ENCODE measurements at places on chromosomes 16 and 17. TPM values are rescaled to one million over a fixed set of nuclear protein-coding genes. Genes with fewer than 3 reads are reported as not detected.
A peak's percentile ranks its signal among the peaks of the same experiment; 100 is the strongest.

DNA sequence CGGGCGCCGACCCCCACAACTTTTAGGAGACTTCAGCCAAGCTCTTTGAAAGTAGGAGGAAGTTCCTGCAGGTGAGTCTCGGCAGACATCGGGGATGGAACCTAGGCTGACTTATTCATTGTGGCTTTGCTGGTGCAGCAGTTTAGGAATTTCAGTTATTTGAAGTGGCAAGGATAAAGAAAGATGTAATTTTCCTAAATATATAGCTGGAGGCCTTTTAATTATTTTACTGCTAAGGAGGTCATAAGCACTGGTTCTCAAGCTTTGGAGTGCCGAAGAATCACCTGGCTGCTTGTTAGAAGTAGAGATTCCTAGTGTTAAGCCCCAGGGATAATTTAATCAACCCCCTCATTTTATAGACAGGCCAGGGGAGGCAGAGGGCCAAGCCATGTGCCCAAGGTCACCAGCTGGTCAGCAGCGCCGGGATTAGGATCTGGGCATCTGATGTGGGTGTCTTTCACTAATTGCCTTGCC is 28.9 kb upstream of the BCAR1 start:
- ATAC-seq, result no peak

DNA sequence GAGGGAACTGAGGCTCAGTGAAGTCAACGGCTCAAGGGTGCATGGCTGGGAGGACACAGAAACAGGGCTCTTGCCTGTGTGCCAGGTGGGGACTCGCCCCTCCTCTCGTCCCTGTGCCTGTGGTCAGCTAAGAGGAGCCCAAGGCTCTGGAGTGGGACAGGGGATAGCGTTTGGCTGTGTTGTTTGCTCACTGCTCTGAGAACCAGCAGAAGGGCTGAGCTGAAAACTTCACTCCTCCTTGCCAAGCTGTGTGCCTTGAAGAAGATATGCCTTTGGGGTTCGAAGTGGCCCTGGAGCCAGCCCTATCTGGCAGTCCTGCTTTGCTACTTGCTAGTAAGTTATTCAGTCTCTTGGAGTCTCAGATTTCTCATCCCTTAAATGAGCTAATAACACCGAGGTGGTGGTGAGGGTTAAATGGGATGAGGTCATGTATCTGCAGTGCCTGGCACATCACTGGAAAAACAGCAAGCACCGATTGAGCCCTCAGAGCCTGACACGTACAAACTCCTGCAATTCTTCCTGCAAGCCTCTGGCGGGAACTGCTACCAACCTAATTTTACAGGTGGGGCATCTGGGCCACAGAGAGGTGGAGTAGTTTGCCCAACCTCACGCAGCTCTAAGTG is 17.7 kb downstream of the FOXL1 start:
- ATAC-seq, result no peak

Gene ABCA6
- 72.3 TPM for total RNA-seq

DNA sequence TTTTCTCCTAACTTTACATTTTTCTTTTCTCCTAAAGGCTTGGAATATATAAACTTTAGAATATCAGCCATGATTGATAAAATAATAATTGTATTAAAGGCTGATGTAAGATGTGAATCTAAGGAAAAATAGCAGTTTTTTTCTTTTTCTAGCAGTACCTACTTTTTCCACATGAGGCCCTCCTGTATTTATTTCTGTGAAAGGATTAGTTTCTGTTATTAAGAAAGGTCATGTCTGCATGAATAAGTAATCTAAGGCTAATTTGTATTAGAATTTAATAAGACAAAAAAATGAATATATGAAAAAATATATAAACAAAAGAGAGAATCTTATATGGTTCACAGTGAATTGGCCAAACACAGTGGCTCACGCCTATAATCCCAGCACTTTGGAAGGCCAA is 85.3 kb downstream of the STXBP4 start:
- ATAC-seq, result no peak

- peak; percentile 51 for ATAC-seq
Measured at GRCh38 chr17:35088356-35088880, 24.9 kb upstream of the RFFL start.

Gene EFCAB5
- not detected for total RNA-seq

Gene STARD3
- 25.3 TPM for total RNA-seq

Gene SEPTIN12
- not detected for total RNA-seq

DNA sequence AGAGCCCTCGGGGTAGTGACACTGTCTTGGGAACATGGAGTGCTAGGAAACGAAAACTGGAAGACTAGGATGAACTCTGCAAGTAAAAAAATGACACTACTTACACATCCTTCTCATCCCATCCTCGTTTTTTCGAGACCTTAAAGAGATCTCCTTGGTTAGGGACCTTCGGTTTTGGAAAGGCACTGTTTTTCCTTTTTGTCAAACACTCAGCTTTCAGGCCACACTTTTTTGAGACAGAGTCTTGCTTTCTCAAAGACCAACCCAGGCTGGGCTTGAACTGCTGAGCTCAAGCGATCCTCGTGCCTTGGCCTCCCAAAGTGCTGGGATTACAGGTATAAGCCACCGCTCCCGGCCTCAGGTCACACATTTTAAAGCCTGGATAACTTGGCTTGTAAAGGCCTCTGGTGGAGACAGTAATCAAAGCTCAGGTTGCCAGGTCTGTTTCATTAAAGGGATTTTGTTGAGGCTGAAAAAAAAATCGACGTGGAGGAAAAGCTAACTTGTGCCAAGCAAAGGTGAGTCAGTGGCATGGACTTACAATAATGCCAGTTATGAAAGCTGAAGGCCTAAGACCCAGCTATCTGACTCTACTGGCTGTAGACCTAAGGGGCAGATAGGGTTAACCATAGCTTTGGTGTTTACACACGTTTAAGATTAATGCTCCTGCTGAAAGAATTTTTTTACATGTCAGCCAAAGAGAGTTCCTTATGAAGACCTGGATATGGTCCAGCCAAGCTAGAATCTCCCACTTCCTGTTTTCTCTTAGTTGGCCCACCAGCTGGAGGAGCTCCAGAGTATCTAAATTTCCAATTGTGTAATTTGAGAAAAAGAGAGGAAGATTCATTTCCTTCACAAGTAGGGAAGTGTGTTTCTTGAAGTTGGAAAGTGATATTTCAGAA is 823 bp downstream of the NBR1 start:
- no peak for ATAC-seq

Gene KRTAP3-1
- total RNA-seq, result not detected

Gene ZNF750
- total RNA-seq, result 0.46 TPM

DNA sequence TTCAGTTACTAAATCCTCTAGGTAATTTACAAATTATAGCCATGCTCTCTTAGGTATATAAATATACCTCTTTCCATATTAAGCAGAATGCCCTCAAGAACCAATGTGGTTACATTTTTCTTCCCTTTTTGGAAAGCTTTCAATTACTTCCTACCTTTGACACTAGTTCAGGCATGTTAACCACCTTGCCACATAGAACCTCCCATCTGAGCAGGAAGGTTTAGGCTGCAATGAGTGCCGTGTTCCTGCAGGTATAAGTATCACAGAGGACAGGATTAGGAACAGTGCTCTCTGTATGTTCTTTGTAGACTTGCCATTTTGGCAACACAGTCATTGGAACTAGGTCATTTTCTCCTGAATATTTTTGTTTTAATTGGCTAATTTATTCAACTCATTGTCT is 20.1 kb downstream of the KRT25 start:
- ATAC-seq, result no peak

DNA sequence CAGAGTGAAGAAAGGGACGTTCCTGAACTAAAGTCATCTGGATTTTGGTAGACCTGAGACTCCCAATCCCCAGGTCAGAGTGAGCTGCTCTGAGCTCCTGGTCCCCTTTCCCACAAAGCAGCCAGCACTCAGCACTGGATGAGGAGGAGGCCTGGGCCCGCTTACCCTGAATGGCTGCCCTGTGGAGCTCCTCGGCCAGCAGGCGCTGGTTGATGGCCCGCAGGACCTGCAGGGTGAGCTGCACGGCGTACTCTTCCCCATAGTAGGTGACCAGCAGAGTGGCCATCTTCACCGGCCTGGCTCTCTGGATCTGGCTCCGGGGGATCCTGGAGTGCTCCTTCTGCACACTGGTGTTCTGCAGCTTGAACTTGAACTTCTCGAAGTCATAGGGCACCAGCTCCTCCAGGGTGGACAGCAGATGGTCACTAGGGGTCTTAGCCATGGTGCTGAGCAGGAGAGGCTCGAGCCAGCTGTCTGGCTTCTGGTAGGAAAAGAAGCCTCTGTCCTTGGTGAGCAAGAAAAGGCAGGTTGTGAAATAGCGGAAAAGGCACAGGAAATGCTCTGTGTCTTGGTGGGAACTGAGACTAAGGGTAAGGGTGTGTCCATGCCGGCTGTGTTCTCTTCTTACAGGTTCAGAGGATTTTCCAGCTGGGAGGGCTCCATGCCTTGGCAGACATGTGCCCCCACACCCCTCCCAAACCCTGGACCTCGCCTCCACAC is at the start of gene MEFV:
Gene MEFV, minus strand, starts transcription at position 488 of the 720 bp plus-strand sequence. Its CDS starts 46 bp downstream, at position 442.
- peak; percentile 40 for ATAC-seq

- no peak for ATAC-seq
Measured at GRCh38 chr16:48810803-48811453, 200.9 kb upstream of the N4BP1 start.

Gene SBK1
- total RNA-seq, result not detected
